Head of caudate nucleus (tissue), 42 donors: ENCODE measurements at places on chromosomes 6 and 20.

DNA sequence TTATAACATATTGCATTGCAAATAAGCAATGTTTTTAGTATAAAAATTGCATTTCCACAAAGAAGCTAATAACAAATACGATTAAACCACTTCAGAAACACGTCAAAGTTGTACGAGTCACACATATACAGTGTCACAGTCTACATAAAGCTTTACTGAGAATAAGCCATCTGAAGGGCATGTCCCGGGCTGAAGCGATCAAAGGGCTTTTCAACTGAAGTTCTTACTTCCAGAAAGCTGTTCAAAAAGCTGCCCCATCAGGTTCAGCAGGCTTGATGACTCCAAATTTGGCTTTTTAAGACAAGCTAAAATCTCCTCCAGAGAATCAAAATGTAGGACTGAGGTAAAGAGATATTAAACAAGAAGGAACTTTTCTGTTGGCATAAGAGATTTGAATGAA, 37.5 kb upstream of the HAO1 start:
- DNase-seq: no peak

DNA sequence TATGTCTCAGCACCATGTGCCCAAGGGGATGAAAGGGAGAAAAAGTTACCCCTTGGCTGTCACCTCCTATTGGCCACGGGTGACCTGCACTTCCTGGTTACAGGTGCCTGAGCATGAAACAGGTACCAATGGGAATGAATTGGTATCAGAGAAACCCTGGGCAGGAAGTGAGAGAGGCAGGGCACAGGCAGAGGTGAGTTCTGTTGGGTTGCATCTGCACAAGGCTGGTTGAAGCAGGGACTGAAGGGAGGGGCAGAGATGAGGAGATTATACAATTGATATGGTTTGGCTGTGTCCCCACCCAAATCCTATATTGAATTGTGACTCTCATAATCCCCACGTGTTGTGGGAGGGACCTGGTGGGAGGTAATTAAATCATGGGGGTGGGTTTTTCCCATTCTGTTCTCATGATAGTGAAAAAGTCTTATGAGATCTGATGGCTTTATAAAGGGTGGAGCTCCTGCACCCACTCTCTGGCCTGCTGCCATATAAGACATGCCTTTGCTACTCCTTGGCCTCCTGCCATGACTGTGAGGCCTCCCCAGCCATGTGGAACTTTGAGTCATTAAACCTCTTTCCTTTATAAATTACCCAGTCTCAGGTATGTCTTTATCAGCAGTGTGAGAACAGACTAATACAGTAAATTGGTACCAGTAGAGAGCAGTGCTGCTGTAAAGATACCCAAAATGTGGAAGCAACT, 291.8 kb downstream of the LRFN2 start:
- DNase-seq: no peak

DNA sequence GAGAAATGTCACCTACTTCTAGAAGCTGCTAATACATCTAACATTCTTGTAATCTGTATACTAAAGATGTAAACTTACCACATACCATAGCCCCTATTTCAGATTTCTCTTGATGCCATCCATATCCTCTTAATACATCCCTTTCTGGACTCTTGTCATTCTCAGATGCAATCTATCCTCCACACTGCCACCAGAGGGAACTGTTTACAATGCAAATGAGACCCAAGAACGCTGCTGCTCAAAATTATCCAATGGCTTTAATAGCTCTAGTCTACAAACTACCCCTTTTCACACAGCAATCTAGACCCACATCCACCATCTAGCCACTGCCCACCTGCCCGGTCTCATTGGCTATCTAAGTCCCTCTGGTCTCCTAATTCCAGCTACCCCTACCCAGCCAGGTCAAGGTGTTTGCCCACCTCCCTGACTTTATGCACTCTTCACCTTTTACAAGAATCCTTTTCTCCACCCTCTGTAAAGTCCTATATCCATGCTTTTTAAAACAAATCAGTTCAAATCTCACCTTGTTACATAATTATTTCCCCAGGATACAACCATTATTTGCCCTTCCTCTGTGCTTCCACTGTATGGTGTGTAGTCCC, 14.8 kb downstream of the FAXC start:
- peak; percentile 32 for DNase-seq

- DNase-seq: no peak
Measured at GRCh38 chr6:165807249-165807960, 144.4 kb upstream of the PDE10A start.

DNA sequence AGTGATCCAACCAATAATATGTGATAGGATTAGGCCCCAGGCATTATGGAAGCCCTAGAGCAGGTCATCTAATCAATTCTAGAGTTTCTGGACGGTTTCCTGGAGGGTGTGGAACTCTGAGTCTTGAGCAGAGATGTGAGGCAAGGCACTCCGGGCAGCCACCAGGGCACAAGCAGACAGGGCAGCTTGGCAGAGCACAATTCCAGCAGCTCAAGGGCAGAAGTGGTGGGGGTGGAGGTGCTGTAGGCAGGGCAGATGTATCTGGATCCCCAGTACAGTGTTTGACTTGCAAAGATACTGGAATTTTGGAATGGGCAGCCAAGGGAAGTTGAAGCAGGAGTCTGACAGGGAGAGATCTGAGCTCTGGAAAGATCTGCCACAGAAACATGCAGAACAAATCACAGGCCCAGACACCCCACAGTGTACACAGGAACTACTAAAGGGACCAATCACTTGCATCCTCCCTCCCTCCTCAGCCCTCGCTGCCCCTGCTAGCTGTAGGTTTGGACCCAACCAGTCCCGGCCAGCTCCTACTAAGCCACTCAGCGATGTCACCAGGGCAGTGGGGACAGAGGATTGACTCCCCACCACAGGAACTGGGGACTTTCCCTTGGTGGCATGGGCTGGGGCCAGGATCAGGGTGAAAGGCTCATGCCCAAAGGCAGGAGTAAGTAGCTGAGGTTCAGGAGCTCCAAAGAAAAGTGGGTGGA, 47.0 kb downstream of the TFEB start:
- no peak for DNase-seq

DNA sequence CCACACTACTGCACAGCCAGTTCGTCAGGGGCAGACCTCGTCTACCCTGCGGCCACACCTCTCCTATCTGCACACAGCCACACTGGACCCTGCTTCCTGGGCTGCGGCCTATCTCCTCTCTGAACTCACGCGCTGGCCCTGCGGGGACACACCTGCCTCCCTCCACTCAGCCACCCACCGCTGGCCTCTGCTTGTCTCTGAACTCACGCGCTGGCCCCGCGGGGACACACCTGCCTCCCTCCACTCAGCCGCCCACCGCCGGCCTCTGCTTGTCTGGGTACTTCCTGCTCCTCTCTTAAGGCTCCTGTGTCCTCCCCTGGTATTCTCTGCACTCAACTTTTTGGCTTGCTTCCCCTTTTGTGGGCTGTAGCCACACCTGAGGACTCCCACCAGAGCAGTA, 52.3 kb downstream of the HUS1B start:
- no peak for DNase-seq
